ENCODE measurements at places on chromosomes 12 and 14.
A peak's percentile ranks its signal among the peaks of the same experiment; 100 is the strongest.

- DNase-seq, result no peak
These were observed 138.4 kb downstream of the GLT1D1 start for GRCh38 chr12:128991716-128992115.

DNA sequence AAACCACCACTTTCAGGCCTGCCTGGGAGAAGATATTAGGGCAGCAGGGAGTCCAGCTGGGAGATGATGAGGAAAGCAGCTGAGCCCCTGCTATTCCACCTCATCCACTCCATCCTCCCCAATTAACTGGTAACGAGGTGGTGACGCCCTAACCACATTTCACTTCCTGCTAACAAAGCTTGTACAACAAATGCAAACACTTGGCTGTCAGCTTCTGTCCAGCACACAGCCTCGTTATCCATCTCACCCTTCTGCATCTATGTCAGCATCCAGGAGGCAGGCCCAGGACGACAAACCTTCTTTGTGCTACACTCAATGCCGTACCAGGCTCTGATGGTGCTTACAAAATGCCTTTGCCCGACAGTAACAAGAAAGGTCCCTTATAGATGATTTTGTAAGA, 225.4 kb downstream of the APAF1 start:
- peak; percentile 99 for DNase-seq

GRCh38 chr14:69045857-69046475, 66.9 kb upstream of the ACTN1 start:
- DNase-seq, result no peak

DNA sequence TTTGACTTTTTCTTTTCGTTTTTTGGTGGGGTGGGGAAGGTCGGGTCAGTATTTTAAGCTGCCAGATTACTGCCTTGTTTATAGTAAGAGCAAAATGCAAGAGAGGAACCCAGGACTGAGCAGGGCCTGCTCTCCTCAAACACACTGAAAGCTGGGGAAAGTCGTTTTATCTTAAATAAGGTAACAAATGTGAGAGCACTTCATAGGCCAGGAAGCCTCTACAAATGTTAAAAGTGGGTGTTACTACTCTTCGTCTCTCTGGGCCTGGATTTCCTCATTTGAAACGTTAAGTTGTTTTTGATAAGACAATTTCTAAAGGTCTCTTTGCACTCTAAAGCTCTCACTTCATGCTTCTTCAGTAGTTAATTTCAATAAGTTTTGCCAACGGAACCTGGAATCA, 33.8 kb downstream of the PLEKHG7 start:
- DNase-seq, result no peak

DNA sequence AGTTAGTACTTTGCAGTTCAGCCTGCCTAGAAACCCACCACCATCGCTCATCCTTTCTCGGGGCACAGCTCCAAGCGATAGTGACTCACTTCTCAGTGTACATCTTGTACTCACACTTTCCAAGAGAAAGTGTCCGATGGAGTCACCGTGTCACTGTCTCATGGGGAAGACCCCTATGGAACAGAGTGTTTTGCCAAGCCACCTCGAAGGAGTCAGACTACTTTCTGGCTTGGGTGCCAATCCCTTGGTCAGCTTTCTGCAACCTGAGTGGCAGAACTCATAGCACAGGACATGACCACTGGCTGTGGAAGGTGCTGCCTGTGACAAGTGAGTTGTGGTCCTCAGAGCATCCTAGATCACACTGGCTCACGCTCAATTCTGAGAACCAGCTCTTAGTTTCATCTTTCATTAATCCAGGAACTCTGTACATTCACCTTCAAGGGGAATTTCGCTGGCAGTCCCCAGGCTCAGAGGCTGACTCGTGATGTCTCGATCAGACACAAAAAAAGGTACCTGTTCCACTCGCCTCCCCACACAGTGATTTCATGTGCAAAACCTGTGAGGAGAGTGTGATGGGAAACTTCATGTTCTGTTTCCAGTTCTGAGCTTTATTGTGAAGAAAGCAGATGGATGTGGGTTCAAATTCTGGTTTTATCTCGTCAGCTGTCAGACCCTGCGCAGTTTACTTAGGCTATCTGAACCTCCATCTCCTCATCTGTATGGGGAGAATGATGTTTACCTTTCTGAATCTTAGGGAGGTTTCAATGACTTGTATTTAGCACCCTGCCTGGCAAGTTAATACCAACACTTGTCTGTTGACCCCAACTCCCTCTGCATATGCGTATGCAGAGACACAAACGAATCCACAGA, 127.3 kb upstream of the CCND2 start:
- no peak for DNase-seq

DNA sequence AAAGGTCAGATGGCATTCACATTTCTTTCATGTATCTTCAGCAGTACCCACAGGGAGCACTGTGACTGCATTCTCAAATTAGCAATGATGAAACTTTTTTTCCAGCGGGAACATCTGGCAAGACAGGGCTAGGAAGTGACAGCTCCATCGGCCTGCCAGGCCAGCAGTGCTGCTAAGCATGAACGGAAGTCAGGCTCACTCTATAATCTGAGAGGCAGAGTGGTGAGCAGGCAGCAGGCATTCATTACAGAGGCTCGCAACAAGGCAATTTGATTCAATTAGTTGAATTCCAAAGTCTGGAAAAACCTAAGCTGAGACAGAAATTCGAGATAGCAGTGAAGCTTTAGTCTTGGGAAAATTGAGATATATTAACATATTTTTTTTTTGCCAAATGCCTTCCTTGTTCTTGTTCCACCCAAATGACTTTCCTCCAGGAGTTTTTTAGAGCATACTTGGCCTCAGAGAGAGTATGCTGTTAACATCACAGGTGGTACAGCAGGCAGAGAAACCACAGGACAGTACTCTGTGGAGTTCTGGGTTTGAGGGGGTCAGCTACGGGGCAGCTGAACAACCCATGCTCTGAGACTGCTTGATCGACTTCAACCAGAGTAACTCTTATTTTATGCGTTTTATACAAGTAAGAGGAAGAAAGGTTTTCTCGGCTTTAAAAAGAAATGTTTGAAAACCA, 414.9 kb downstream of the APAF1 start:
- DNase-seq, result no peak

DNA sequence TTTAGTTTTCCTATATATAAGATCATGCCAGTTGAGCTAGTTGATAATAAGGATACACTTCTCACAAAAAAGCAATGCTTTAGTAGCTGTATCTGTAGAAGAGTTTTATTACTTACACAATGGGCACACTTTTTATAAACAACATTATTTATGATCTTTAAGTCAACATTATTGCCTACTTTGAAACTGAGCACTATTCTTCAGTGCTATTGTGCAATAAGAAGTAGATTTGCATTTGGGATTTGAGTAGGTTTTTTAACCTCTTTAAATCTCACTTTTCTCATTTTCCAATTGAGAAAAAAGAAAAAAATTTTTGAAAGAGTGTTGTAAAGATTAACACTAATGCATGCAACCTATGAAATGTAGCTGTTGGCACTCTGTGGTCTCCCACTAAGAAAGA, 1198.3 kb downstream of the GALC start:
- no peak for DNase-seq

DNA sequence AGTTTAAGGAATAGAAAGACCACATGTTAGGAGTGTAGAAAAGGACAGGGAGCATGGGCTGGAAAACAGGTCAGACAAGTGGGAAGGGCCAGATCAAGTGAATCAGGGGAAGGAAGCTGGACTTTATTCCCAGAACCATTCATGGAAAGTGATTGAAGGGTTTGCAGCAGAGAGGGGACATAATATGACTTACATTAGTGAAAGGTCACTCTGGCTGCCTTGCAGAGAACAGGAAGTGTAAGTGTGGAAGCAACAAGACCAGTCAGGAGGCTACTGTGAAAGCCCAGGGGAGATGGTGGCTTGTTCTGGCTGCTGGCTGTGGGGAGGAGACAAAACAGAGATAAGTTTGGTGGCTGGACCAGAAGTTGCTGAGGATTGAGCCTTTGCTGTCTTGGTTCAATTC, 69.1 kb downstream of the VCPKMT start:
- DNase-seq, result no peak

DNA sequence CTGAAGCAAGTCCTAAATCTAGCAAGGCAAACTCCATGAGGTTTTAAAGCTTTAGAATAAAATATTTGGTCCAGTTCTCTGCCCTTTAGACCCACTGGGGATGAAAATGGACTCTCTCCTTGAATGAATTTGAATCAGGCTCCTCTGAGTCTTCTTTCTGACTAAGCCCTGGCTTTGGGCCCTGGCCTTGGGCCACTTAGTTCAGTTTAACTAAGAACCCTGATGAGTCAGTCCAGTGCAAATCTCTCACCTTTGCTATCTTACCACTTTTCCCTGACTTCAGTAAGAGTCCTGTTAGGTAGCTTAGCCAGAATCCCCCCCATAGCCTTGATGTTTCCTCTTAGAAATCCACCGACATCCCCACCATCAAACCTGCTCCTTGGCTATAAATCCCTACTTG, 427.5 kb downstream of the SNAPC1 start:
- no peak for DNase-seq

GRCh38 chr12:52074971-52075724, 4.4 kb upstream of the SMIM41 start:
- no peak for DNase-seq

DNA sequence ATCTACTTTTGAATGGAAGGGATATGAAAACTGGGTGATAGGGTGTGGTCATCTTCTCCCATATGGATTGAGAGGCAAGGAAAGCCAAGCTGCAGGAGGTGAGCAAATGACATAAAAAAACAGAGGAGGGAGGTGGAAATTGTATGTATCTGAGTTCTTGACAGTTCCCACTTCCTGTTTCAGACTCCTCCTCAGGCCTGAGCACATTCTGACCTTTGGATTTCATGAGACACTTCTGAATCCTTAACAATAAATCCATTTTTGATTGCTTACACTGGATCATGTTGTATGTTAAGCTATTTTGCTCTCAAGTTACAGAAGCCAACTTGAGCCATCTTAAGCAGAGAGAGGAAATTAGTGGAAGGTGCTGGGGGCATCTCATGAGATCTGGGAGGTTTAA, 11.6 kb upstream of the SRSF5 start:
- DNase-seq, result no peak

GRCh38 chr12:52331039-52331438, 9.8 kb upstream of the KRT83 start:
- DNase-seq, result no peak

- DNase-seq, result no peak
These were observed 177.1 kb downstream of the CACNA1C start for GRCh38 chr12:2229661-2230539.

GRCh38 chr12:108849660-108850059, 7.7 kb downstream of the SSH1 start:
- DNase-seq, result no peak

GRCh38 chr12:96371790-96372699, 28.2 kb downstream of the CDK17 start:
- no peak for DNase-seq

GRCh38 chr14:19823765-19824164, 20.2 kb downstream of the OR4N2 start:
- DNase-seq, result no peak

DNA sequence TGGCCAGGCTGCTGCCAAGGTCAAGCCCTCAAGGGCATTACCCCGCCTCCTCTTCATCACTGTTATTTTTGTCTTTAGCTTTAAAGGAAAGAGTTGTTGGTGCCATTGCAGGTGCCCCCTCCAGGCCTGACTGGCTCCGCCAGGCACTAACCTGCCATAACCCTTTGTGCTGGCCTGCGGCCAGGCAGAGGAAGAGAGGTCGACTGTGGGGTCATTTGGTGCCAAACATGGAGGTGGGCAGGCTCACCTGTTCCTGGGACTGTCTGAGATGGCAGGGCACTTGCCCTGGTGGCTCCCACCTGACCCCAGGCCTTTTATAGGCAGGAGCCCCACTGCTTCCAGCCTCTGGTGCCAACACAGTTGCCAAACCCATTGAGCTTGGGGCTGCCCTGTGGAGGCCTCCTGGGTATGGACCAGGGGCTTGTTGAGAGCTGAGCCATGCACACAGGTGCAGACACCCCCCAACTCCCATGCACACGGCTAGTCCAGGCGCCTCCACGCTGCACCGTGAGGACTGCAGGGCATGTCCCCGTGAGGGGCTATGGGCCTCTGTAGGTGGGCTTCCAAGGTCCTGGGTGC, 29.4 kb upstream of the PLD4 start:
- no peak for DNase-seq

DNA sequence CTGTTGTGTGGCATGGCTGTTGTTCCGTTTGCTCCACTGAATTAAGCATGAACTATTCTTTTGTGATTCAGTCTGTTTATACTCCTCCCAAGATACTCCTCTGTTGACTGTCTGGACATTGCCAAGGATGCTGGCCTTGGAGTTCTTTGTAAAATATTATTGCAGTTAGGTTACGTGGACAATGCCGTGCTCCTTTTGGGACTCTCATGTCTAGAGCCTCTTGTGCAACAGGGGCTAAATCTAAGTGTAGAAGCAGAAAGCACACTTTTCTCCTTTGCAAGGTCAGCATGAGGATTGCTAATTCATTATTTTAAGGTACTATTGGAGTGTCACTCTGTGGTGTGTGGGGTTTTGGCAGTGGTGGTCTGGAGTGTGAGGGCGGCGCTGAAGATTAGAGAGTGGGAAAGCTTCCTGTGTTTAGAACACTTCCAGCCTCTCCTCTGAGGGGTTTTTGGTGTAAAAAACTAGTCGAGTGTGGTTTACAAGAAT, 125.4 kb downstream of the SAMD4A start:
- DNase-seq, result no peak

- no peak for DNase-seq
These were observed 160.6 kb downstream of the KCNA5 start for GRCh38 chr12:5204271-5204670.

GRCh38 chr12:2580821-2581220, 213.9 kb upstream of the FKBP4 start:
- DNase-seq, result no peak

GRCh38 chr14:68306934-68307789, 485.7 kb downstream of the ZFP36L1 start:
- no peak for DNase-seq

Data from pons (tissue), 1 donor.